ENCODE measurements at places on chromosomes 16 and 17.

DNA sequence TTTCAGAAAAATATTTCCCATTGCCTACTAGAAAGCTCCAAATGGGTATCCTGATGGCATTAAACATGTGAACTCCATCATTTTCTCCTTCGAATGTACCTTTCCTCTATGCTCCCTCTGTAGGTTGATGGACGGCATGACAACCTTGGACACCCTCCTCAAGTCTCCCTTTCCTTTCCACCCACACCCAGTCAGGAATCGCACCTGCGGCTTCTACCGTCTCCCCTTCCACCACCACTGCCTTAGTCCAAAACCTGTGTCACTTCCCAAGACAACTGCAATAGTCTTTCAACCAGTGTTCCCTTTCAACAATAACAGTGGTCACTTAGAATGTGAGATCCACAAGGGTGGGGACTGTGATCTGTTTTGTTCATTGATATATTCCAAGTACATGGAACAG, 233.1 kb upstream of the AXIN2 start:
- no peak for DNase-seq

DNA sequence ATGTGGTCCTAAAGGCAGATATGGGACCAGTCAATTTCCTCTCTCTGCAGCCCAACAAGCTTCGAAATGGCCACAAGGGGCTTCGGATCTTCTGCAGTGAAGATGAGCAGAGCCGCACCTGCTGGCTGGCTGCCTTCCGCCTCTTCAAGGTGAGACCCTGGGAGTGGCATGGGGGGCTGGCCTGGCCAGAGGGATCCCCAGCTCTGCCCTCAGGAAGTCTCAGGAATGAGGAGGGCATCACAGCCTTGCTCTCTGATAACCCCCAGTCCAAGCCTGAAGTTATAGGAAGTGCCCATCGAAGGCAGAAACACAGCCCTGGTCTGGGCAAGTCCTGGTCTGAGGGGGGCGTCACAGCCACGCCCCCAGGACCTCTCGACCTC, 7.1 kb downstream of the GRB7 start:
- no peak for DNase-seq

GRCh38 chr17:66290101-66290722, 12.2 kb upstream of the PRKCA start:
- DNase-seq: no peak

DNA sequence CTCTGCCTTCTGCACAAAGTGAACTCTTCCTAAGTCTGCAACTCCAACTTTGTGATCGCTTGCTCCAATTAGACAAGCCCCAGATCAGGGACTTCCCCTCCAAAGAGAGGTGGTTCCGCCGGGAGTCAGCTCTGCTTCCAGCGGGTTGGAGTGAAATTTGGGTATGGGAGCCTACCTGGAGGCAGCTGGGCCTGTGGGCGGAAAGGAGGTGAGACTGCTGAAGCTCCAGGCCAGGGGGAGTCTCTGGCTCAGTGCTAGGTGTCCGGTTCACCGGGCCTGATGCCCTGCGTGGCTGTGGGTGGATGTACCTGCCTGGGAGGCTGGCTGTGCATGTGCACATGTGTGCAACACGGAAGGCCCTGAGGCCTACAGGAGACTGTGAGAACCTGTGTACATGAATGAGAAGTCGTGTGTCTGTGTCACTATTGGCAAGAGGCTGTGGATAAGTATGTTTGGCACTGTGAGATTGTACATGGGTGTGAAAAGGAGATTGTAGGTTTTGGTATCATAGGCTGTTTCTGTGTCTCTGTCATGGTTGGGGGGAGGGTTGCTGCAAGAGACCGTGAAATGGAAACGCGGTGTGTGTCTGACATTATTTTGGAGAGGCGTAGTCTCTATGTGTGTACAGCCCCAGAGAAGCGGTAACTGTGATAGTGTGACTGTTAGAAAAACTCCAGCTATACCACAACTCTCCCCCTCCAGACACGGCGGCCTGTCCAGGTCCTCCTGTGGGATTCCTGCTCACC, 4.2 kb downstream of the LHX1 start:
- no peak for DNase-seq

DNA sequence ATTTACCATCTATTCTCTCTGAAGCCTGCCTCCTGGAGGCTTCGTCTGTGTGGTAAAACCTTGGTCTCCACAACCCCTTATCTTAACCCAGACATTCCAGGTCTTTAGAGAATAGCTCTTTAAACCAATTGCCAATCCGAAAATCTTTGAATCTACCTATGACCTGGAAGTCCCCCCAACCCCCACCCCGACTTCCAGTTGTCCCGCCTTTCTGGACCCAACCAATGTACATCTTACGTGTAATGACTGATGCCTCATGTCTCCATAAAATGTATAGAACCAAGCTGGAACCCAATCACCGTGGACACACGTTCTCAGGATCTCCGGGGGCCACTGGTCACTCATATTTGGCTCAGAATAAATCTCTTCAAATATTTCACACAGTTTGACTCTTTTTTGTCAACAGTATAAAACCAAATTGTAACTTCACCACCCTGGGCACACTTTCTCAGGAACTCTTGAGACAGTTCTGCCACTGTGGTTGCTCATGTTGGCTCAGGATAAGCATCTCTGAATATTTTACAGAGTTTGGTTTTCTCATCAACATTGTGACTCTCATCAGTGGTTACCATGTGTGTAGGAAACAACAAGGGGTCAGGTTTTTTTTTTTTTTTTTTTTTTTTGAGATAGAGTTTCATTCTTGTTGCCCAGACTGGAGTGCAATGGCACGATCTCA, 18.1 kb upstream of the DNAH17 start:
- DNase-seq: no peak

- no peak for DNase-seq
Measured at GRCh38 chr16:85536073-85536410, 77.1 kb upstream of the GSE1 start.

DNA sequence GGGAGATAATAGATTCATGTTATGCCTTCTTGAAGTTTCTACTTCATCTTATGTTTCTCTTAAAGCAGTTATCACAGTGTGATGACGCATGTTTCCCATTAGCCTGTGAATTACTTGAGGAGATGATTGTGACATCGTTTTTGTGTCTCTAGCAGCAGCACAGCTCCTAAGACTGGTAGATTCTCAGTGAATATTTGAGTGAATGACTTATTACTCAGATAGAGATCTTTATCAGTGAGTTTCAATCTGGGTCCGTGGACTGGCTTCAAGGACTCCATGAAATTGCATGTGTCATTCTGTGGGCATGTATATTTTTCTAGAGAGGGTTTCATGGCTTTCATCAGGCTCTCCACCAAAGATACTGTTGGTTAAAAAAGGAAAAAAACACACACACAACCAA, 29.9 kb downstream of the YPEL2 start:
- peak; percentile 26 for DNase-seq

DNA sequence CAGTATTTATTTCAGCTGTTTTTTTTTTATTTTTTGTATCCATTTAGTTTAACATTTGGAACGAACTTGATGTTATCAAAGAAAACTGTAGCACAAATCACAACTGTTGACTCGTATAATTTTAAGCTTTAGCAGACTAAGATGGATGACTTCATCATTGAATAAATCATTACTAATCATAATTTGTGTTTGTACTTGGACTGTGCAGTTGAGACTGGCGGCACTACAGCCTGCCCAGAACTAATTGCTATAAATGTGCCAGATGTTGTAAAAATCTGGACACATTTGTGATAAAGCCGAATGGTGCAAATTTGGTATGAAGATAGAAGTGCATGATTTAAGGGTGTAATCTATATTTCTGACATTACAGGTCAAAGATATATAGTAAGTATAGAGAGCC, 897.7 kb upstream of the CDH8 start:
- no peak for DNase-seq

- DNase-seq: no peak
Measured at GRCh38 chr17:66378296-66378695, 75.9 kb downstream of the PRKCA start.

DNA sequence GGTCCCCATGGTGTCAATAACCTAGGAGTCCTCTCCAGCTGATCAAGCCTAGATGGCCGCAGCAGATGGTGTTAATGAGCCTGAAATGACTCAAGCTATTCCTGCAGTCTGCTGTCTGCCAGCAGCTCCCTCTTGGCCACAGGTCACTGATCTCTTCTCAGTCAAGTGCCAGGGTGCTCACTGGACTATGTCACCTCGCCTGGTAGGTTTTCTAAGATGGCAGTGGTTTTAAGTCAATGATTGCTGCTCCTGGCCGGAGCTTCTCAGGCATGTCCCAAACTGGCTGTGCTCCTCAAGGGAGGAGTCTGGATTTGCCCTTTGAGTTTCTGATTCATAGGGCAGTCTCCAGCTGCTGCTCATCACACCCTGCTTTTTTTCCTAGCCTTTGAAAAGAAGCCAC, 58.6 kb upstream of the SHISA6 start:
- no peak for DNase-seq

DNA sequence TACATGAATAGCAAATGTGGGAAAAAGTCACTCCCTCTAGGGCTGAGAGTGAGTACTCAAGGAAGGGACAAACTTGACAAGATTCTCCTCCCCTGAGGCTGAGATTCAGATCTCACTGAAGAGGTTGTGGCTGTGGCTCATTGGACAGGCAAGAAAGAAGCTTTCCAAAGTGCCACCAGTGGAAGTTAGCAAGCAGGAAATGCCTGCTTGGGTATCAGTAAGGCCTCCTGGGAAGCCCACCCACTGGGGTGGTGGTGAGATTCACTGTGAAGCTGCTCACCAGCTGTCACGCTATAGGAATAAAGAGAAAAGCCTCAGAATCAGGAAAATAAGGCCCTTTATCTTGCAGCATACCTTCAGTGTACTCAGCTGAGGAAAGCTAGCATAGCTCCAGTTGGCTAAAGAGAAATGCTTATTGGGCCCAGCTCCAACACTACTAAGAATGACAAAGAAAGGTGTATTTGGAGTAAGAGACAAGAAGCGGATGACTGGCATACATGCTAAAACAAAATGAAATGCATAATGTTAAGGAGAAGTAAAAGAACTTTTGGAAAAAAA, 274.4 kb upstream of the TOM1L1 start:
- no peak for DNase-seq

DNA sequence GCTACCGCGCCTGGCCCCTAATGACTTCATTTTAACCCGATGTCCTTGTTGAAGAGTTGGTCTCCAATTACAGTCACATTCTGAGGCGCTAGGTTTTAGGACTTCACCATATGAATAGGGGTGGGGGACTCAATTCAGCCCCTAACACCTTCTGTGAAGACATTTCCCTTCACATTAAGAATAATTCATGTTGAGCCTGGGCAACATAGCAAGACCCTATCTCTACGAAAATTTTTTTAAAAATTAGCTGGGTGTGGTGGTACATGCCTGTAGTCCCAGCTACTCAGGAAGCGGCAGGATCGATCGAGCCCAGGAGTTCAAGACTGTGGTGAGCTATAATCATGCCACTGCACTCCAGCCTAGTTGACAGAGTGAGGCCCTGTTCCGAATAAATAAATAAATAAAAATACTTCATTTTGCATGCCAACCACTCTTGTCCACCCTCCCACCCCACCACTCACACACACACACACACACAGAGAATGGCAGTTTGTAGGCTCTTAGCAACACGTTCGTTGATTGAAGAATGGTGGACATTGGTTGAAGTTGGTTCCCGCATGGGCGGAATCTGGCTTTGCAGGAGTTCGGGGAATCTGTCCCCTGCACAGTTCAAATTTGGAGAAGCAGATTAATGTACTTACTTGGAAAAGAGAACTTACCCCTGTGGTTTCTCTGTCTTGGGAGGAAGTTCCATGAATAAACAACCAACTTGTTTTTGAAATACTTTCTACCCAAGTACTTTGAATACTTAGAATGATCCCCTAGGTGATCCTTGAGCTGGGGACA, 27.8 kb upstream of the TVP23A start:
- no peak for DNase-seq

DNA sequence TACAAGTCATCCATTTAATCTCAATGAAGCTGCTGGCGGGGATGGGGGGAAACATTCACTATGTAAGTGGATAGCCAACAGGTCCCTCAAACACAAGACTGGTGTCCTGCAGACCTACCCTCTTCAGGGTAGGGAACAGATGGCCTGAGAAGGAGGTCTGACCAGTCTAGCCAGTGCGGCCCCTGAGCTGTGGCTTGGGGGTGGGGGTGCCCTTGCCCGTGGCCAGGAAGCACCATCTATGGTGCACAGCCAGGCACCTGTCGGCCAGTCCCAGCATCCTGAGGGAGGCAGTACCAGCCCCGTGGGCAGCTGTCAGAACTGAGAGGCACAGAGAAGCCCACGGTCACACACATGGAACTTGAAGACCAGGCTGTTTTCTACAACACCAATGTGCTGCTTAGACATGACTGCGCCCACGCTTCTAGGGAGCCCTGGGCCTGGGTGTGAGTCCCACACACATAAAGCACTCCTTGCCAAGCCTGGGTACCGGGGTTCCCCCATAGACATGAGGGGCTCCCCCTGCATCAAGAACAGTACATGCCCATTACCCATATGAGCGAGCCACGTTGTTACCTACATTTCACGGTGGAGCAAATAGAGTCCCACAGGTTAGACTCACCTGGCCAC, 40.9 kb downstream of the RMI2 start:
- DNase-seq: no peak

DNA sequence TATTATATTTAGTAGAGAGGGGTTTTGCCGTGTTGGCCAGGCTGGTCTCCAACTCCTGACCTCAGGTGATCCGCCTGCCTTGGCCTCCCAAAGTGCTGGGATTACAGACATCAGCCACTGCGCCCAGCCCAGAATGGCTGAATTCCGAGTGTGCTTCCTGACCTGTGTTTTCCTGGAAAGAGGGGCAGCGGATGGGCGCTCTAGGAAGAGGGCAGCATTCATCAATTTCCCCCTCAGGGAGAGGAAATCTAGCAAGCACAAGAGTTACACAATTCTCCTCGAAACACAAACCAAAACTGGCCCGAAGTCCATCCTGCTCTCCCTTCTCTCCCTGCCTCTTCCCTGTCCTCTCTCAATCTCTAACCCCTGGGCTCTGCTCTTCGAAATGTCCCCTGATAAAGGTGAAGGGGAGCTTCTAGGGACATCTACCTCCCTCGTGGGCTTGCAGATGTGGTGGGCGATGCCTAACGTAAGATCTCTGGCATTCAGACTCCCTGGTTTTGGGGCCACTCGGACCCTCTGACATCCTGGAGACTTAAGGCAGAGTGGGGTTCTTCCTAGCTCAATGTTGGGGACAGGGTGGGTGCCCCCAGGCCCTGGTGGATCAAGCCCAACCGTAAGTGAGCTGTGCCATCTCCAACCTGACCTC, 1.0 kb downstream of the IL27 start:
- DNase-seq: no peak

- DNase-seq: no peak
Measured at GRCh38 chr16:67164599-67165061, at the start of gene HSF4. TSS of gene HSF4 (plus strand) at chr16:67164745. CDS start at chr16:67164812, 67 bp downstream.

- DNase-seq: no peak
Measured at GRCh38 chr17:69716556-69716955, 302.1 kb downstream of the MAP2K6 start.

GRCh38 chr17:40597556-40598300, 32.5 kb upstream of the CCR7 start:
- no peak for DNase-seq

GRCh38 chr17:77374170-77374936, 233.6 kb downstream of the SEC14L1 start:
- DNase-seq: peak; percentile 33
